ENCODE measurements at places on chromosomes 12 and 14. TPM values are rescaled to one million over a fixed set of nuclear protein-coding genes. Genes with fewer than 3 reads are reported as not detected.

The USP44 gene
- total RNA-seq = not detected

The THTPA gene
- 22.4 TPM for total RNA-seq

The MDM2 gene
- total RNA-seq = 383 TPM

The MMP19 gene
- total RNA-seq = 3.3 TPM

The TCL1A gene
- not detected for total RNA-seq

The SVOP gene
- total RNA-seq = not detected

The FOXN4 gene
- not detected for total RNA-seq

The SCYL2 gene
- total RNA-seq = 47.5 TPM

The RHOJ gene
- not detected for total RNA-seq

Measured in MCF 10A (cell line).